ENCODE measurements at places on chromosomes 3 and 15.
A peak's percentile ranks its signal among the peaks of the same experiment; 100 is the strongest.

DNA sequence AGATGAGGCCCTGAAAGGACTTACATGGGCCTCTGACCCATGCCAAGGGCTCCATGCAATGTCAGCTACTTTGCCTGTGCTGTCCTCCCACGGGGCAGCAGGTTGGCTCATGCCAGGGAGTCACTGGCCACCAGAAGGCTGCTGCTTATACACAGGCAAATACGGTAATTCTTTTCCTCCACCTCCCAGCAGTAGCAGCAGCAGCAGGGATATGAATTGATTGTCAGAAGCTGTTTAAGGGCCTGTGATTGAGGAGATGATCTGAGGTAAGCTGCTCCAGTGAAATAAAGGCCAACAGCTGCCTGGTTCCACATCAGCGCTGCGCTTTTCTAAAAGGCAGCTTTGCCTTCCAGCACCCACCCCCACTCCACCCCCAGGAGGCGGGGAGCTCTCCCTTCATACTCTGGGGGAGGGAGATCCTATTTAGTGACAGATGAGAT, 250.5 kb downstream of the SHQ1 start:
- peak; percentile 7 for DNase-seq

- no peak for DNase-seq
Measured at GRCh38 chr15:74816624-74817369, 4.2 kb downstream of the LMAN1L start.

DNA sequence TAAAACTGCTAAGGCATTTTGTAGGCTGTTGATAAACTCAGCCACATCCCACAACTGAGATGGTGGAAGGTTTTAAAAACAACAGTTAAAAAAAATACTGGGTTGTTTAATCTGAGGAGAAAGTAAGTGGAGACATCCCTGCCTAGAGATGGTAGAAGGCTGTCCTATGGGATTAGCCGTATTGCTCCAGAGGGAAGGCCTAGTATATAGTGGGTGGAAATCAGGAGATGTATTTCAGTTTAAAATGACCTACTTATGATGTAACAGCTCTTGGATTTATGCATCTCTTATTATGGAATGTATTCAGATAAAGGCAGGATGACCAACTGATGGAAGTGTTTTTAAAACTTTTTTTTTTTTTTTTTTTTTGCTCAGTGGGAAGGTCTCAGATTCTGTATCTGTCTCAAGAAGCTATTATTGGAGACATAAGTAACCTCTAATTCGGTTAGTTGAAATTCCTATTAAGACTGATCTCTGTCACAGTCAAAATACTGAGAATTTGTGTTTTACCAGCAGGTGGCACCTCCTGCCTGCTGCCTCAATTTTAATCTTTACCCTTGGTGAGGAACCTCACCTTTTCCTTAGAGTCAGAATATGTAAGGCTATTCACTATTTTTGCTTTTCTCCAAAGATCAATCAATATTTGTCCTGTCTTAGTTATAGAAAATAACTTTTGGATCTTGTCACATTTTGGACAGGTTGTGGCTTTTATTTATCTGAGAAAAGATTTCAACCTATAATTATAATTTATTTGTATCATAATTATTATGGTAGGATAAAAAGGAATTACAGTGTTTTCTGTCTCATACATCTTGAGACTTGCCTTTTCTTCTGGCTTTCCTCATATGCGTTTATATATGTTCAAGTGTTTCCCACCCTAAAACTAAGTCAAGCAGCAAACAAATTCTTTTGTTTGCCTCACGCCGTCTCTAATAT, 63.0 kb downstream of the VPS8 start:
- DNase-seq, result no peak

DNA sequence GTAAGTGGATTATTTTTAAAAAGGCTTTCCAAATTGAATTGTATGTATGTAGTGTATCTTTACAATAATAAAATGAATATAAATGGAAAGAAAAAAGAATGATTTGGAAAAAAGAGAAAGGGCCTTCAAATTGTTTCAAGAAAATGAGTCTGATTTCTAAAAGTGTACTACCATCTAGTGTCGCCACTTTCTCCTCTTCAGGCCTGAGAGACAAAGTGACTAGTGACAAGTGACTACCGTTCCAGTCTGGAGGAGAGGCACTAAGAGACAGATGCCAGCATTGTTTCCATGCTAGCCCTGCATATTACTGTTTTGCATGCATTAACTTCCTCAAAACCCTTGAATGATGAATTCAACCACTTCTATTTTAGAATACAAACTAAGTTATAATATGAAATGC, 39.3 kb downstream of the P3H2 start:
- DNase-seq, result no peak

DNA sequence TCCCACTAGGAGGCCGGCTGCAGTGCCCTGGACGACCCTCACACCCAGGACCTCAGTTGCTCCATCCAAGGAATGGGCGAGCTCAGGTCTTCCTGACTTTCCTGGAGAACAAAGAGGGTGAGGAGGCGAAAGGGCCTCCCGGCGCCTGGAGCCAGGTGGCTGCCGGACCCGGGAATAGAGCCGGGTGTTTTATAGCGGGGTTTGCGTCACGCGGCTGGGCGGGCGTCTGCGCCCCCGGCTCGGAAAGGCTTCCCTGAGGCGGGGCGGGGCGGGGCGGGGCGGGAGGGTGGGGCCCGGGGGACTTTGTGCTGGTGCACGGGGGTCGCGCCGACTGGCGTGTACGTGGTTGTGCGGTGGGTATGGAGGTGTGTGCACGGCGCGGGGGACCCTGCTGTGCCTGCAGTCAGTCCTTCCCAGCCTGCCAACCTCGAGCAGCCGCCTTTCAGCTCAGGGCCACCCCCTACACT, 4.6 kb upstream of the PRKCD start:
- peak; percentile 60 for DNase-seq

GRCh38 chr3:190721330-190721729, 141.2 kb downstream of the GMNC start:
- DNase-seq, result peak; percentile 61

DNA sequence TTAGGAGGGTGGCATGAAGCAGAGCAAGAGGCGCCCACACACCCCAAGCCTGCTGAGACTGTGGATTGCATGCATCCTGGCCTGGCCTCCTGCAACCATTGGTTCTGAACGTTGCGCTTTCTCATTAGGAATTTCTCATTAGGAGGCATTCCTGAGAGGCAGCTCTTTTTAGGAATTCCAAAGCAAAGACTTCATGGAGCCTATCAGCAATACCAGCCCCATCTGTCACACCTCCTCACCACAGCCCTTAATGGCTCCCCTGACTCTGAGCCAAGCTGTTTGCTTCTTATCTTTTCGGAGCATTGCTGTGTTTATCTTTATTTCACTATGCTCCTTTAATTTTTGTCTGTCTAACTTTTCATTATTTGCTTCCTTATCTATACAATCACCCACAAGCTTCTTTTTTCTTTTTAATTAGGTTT, 226.9 kb downstream of the CACNA2D3 start:
- DNase-seq, result no peak

DNA sequence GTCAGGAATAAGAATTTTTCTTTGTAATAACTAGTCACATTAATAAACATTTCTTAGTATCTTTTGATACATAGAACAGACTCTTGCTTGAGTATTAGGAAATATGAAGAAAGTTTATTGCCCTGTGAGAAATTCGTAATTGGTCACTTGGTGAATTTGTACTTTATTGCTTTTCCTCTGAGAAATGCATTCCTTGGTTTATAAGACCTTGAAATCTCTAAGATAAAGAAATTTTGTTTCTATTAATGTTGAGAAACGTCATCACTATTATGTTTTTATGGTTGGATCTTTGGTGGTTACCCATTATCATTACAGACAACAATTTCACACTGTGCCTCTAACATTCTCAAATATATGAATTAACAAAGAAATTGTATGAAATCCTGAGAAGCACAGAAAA, 652.0 kb upstream of the NECTIN3 start:
- DNase-seq, result no peak

DNA sequence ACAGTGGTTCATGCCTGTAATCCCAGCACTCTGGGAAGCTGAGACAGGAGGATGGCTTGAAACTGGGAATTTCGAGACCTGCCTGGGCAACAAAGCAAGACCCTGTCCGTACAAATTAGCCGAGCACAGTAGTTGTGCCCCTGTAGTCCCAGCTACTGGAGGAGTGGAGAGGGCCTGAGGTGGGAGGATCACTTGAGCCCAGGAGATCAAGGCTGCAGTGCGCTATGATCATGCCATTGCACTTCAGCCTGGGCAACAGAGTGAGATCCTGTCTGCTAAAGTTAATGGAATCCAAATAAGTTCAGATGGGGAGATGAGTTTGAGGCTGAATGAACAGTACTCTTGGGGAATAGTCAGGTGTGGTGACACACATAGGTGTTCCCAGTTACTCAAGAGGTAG, 14.4 kb downstream of the TRIM71 start:
- DNase-seq, result no peak
